Jurkat, Clone E6-1 (cell line): ENCODE measurements at places on chromosomes 11 and 22.

GRCh38 chr11:134045799-134046635 is 22.9 kb upstream of the JAM3 start:
- DNase-seq, result no peak

DNA sequence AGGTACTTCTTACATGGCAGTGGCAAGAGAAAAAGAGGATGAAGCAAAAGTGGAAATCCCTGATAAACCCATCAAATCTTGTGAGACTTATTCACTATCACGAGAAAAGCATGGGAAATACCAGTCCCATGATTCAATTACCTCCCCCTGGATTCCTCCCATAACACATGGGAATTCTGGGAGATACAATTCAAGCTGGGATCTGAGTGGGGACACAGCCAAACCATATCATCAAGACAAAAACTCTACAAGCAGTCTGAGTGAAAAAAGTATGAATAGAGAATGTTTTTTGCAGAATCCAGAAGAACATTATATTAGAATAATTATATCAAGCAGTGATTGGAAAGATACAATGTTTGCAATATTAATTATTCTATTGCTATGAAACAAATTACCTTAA is 893.7 kb downstream of the FAM181B start:
- no peak for DNase-seq

DNA sequence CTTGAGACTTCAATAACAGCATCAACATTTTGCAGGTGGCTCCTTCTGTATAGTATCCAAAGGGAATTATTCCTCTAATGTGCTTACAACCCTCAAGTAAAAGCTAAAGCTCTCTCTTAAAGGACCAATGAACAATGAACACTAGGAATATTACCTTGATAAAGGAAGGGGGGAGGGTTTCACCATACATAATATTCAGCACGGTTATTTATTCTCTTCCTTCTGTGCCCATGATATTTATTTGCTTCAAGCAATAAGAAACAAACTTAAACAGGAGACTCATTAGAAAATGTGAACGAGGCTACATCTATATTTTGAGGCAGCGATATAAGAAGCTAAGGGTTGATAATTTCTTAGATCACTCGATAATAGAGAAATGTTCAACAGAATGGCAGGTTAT is 21.2 kb downstream of the BLID start:
- DNase-seq, result no peak

GRCh38 chr11:63911440-63911839 is 5.5 kb downstream of the RCOR2 start:
- no peak for DNase-seq

- DNase-seq, result no peak
These were observed 9.7 kb downstream of the IMMP1L start for GRCh38 chr11:31499576-31500178.

DNA sequence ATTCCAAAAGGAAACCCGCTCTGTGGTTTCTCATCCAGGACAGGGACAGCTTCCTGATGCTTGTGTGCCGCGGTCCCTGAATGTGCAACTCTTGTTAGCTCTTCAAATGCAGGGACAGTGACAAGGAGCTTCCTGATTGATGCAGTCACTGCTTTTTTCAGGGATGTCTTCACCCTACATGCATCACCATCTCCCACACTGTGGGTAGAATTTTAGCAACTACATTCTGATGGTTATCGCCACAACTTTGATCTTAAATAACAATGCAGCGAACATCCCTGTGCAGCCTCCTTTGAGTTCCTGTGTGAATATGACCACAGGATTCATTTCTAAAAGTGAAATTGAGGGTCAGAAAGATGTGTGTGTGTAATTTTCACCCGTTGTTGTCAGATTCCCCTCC is 115.0 kb downstream of the GGTLC2 start:
- DNase-seq, result no peak

DNA sequence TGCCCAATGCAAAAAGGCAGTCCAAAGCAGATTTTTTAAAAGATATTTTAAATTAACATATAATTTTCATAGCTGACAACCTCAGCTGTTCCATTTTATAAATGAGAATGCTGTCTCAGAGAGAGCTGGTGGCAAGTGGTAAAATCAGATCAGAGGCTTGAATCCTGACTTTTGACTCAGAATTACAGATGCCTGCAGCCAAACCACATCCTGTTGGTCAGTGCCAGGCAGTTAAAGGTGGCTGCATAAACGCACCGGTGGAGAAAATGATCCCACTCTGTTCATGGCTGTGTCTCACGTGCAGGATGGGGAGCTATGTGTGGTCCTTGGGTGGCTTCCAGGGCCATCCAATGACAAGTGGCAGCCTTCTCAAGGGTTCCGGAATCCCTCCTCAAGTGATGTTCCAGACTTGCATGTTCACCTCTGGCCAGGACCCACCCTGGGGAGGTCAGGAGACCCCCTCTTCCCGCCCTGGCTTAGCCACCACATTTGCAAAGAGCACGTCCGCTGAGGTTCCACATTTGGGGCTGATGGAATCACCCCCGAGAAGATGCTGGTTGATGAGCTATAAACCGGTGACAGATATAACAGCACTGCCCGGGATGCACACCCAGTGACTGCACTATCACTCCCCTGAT is 155.5 kb downstream of the SHANK2 start:
- no peak for DNase-seq

DNA sequence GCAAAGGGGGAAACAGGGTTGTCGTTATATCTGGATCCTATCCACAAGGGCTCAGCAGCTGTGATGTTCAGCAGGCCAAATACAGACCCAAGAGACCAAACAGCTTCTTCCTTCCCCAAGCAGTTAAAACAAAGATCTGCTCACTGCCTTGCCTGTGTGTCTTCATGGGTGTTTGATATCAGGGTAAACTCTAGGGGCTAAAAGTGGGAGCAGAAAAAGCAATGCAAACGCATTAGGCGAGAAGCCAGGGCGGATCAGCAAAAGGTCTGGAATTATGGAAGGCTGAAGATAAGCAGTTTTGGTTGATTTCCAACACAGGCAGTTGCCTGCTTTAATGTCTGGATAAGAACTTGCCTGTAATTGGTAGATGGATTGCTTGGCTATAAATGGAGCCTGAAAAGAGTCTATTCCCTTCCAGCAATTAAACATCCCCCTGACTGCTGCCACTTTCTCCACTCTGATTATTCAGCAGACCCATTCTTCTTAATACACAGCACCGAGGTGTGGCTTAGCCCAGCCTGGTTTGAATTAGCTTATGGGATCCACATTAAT is 126.3 kb downstream of the COMMD9 start:
- no peak for DNase-seq

GRCh38 chr11:101835506-101836063 is 79.2 kb upstream of the CEP126 start:
- DNase-seq, result no peak
